ENCODE measurements at places on chromosomes 11 and 22.

GRCh38 chr11:20596205-20597153 lies 2.9 kb upstream of the SLC6A5 start:
- DNase-seq = no peak

GRCh38 chr22:35918456-35918855 lies 110.2 kb downstream of the RBFOX2 start:
- DNase-seq = no peak

- no peak for DNase-seq
These were observed 6.1 kb upstream of the B3GAT1 start for GRCh38 chr11:134417871-134418840.

DNA sequence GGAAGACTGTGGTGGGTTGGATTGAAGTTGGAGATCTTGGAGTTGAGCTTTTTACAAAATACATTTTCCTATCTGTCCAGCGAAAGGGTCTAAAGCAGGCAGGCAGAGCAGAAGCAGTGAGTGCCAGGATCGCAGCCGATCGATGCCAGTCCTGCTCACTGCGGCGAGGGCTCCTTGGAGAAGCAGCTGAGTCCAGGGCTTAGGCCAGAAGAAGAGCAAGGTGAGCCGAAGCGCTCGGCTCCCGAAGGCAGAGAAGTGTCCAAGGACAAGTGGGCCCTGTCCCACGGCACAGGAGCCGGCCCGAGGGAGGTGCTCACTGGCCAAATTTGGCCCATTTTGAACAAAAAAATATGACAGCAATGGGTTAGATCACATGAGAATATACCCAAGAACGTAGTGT lies 637.8 kb downstream of the BRD1 start:
- DNase-seq = no peak

- DNase-seq = peak; percentile 79
These were observed 642.7 kb upstream of the TENM4 start for GRCh38 chr11:80083531-80083951.

DNA sequence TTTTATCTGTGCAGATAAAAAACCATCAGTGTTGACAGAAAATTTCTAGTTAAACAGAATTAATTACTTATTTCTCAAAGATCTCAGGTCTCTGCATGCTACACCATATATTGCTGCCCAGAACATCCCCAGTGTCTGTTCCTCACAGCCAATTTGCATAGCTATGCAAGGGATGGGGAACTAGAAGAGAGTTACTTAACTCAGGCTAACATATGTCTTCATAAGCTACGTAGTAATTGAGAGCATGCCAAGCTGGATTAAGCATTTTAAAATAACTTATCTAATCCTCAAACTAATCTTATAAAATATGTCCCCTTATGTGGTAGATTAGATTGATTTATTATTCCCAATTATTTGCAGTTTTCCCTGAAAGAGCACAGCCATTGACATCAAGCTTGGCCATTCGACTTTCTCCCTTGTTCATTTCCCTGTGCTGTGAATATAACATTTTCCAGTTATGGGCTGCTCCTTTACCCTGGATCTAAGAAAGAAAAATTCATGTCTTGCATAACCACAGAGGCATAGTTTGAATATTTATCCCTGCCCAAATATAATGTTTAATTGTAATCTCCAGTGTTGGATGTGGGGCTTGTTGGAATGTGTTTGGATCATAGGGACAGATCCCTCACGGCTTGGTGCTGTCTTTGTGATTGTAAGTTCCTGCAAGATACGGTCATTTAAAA lies 69.1 kb downstream of the C11orf87 start:
- no peak for DNase-seq

DNA sequence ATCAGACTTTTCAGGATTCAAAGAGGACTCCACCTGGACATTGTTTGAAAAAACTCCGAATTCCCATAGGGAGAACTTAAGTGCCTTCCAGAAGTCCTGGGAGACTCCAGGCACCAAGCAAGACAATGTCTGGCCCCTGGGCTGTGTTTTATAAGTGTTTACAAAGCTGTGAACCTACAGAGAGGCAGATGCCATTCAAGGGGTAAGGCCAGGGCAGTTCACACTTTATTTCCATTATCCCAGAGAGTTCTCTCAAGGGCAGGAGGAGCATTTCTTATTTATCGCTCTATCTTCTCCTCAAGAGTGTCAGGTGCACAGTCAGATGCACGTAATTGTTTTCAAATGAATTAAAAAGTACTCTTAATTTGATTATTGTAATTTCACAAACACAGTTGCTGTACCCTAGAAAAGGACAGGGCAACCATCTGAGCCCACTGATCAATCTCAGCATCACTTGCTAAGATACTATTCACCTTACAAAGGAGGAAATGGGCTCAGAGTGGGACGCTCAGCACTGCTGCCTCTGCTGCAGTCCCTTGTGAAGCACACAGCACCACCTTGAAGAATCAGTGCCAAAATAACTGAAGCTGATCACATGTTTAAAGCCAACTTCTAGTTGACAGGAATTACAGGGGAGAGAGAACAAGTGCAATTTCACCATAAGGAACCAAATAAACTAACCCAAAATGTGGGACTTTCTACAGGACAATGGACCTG lies 35.0 kb downstream of the RASSF10 start:
- DNase-seq = no peak

- no peak for DNase-seq
These were observed 278.2 kb downstream of the TBC1D22A start for GRCh38 chr22:47040486-47041270.

DNA sequence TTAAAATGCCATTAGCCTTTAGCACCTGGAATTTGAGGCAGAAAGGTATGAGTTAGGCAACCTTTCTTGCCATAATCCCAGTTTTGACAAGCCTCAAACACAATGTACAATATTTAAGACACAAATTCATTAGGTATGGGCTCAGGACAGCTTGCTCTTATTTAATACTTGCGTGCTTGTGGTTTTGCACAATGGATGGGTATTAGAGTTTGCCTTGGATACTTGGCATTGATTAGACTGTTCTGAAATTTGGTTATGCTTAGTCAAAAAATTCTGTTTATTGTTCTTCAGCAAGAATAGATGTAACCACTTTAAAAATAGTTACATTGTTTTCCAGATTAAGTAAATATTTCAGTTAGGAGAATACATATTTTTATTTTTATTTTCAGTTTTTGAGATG lies 5.4 kb upstream of the C11orf65 start:
- DNase-seq = no peak

GRCh38 chr11:129273944-129274711 lies 82.0 kb upstream of the ARHGAP32 start:
- no peak for DNase-seq

DNA sequence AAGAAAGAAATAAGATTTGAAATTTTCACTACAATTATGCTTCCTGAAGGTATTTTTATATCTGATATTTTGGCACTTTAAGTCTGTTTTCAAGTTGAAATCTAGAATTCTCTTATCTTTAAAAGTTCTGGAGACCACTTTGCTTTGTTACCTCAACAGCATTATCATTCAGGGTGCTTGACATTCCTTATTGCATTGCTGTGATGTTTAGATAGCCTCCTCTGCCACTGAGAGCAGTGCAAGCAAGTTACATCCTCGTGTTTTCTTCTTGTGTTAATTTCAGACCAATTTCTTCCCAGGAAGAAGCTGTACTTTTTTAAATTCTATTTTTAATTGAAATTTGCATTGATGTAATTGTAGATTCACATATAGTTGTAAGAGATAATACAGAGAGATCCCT lies 333.9 kb upstream of the KIRREL3 start:
- DNase-seq = no peak

- DNase-seq = no peak
These were observed 7.7 kb downstream of the CCS start for GRCh38 chr11:66600631-66601233.

- DNase-seq = no peak
These were observed 27.5 kb downstream of the CLPB start for GRCh38 chr11:72406540-72407527.

DNA sequence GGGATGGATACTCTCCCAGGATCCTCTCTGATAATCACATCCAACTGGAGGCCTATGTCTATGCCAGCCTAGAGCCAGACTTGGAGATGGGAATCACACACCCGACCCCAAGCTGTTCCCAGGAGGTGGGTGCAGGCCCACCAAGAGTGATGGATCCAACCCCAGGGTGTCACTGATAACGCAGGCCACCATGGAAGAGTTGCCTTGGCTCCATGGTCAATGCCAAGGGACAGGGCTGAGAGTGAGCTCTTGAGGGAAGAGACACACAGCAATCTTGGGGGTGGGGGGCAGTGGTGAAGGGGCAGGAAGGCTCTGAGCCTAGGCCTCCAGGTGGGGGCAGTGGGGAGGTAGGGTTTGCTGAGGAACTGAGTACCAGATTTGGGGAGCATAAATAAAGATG lies 16.9 kb downstream of the TUB start:
- DNase-seq = no peak

- no peak for DNase-seq
These were observed 146.7 kb downstream of the CTTN start for GRCh38 chr11:70544774-70545609.

DNA sequence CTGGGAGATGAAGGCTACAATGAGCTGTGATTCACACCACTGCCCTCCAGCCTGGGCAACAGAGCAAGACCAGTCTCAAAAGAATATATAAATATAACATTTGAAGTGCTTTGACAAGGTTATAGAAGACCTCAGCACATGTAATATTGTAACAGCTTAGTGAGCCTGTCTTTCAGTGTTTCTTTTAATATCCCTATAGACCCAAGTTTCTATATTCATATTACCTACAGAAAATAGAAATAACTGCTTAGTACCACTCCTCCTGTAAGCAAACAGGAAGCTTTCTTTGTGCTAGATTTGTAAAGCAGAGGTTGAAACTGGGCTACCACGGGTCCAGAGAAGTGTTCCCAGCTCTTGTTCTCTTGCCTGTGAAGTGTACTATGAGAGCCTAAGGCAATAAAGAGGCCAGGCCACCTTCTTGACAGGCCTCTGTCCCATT lies 68.2 kb downstream of the PPP2R1B start:
- DNase-seq = no peak

DNA sequence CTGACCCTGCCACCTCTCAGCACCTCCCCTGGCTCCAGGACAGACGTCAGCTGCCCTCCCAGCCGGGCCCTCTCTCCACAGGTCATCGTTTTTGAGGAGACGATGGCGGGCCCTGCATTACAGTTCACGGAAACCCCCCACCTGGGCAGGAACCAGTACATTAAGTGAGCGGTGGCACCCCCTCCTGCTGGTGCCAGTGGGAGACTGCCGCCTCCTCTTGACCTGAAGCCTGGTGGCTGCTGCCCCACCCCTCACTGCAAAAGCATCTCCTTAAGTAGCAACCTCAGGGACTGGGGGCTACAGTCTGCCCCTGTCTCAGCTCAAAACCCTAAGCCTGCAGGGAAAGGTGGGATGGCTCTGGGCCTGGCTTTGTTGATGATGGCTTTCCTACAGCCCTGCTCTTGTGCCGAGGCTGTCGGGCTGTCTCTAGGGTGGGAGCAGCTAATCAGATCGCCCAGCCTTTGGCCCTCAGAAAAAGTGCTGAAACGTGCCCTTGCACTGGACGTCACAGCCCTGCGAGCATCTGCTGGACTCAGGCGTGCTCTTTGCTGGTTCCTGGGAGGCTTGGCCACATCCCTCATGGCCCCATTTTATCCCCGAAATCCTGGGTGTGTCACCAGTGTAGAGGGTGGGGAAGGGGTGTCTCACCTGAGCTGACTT lies 37.0 kb downstream of the B3GAT1 start:
- DNase-seq = no peak

- no peak for DNase-seq
These were observed 80.5 kb downstream of the KCNQ1 start for GRCh38 chr11:2525166-2525861.

- DNase-seq = no peak
These were observed 16.9 kb downstream of the ZNF215 start for GRCh38 chr11:6943131-6943530.

DNA sequence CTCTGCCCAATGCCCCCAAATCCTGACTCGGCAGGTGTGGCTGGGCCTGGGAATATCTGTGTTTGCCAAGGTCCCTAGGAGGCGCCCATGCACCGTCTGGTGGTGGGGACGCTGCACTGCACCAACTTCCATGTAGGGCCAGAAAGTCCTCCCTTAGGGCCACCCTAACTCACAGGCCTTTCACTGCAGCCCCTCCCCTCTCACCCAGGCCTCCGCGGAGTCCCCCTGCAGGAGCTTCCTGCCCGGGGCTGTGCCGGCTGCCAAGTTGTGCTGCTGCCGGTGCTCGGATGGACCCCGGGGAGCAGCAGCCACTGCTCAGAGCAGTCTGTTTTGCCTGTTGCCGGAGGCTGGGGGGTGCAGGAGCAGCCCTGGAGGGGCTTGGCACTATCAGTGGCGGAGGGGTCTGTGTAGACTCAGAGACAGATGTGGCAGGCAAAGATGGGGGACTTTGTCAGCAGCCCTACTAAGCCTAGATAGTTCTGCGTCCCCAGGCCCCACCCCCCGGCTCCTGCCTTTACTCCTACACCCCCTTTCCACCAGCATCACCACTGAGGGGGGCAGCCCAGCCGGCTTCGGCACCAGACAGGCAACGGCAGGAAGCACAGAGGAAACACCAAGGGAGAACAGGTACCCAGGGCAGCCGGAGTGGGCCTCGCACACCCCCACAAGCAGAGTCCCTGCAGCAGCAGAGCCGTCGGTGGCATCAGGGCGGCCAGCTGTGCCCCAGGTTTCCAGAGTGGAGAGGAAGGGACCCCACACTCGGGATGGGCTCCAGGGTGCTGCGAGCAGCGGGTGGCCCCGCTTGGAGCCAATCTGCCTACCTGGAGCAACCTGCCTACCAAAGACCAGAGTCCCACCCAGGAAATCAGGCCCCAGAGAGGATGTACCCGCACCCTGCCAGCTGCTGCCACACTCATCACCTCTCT lies 124.3 kb downstream of the TRIM29 start:
- peak; percentile 1 for DNase-seq

DNA sequence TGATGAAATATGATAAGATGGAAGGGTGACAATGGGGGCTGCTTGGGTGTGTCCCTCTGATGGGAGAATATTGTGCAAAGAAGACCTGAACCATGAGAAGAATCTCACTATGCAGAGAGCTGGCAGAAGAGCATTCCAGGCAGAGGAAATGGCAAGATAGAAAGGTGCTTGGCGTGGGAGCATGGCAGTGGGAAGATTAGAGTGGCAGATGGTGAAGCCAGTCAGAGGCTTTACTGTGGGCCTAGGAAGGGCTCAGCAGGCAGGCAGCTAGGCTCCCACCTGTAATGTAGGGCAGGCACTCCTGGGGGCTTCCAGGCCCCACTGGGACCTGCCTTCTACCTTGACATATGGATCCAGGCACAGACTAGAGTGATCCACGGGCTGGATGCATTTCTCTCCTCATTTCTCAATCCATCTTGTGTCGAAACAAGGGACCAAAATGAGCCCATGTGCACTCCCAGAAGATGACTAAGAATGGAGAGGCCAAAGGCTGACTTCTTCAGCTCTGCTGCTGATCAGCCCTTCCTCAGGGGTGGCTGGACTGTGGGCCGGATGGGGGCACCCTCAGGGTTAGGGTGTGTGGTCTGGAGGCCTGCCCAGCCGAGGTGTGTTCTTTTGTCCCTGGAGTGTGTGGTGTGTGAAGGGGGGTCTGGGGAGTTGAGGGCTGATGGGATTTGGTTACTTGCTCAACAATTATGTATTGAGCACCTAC lies 88.3 kb downstream of the TSPAN18 start:
- no peak for DNase-seq
